NCI-H2107 (cell line): ENCODE measurements at places on chromosomes 2 and 18.

GRCh38 chr2:17052001-17052400 is 386.4 kb upstream of the CYRIA start:
- no peak for DNase-seq

- no peak for DNase-seq
These were observed 59.9 kb downstream of the VIT start for GRCh38 chr2:36756438-36756837.

DNA sequence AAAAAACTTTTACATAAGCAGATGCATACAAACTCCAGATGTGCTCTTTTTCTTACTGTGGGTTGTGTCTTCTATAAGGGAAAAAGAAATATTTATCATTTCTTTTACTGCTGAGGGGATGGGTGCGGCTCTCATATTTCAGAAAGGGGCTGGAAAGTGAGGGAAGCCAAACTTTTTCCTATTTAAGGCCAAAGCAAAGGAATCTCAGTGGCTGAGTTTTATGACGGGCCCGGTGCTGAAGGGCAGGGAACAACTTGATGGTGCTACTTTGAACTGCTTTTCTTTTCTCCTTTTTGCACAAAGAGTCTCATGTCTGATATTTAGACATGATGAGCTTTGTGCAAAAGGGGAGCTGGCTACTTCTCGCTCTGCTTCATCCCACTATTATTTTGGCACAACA is at the start of gene COL3A1:
TSS of gene COL3A1 (plus strand) at position 210 of the 400 bp plus-strand sequence. CDS start at position 327, 117 bp downstream.
- no peak for DNase-seq

DNA sequence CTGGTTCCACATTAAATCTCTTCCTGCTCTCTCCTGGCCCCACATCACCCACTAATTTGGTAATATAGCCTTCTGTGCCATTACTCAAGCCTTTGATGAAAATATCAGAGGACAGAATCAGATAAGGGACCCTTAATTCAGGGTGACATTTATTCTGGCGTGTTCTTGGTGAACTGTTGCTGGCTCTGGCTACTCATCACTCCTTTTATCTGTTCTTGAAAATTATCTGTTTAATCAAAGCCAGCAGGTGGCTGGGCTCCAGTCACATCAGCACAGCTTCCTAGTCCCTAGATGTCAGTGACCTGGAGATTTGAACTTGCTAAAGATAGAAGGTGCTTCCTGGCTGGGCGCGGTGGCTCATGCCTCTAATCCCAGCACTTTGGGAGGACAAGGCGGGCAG is 26.9 kb upstream of the SLC35F6 start:
- no peak for DNase-seq

- DNase-seq: no peak
These were observed 19.2 kb downstream of the KCNF1 start for GRCh38 chr2:10930721-10931516.

DNA sequence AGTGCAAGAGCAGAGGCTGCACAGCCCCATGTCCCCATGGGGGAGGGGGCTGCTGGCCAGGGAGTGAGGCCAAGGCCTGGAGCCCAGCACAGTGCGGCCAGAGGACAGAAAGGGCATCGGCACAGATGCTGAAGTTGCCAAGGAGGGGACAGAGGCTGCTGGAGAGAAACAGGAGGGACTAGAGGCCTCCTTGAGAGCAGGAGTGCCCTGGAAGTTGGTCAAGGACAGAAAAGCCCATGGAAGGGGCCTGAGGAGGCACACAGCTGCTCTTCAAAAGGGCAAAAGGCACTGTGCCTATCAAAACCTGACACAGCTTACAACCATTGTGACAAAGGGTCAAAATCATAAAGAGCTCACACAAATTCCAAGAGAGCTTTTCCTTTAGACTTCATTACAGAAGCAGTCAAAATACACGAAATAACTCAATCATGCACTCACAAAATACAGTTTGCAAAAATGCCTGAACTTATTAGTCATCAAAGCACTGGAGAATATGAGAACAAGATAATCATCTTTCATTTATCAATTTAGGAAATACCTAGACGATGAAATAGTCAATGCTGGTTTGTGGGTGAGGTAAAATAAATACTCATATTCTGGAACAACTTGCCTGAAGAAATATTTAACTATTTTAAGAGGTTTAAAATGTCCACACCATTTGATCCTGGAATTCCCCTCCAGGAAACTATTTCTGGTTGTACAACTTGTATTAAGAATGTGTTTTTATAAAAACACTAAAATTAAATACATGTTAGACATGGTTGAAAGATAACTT is 79.6 kb downstream of the USP40 start:
- DNase-seq: no peak

GRCh38 chr18:22408059-22408458 is 9.7 kb downstream of the CTAGE1 start:
- no peak for DNase-seq

GRCh38 chr2:166764216-166764615 is 124.1 kb upstream of the XIRP2 start:
- no peak for DNase-seq

DNA sequence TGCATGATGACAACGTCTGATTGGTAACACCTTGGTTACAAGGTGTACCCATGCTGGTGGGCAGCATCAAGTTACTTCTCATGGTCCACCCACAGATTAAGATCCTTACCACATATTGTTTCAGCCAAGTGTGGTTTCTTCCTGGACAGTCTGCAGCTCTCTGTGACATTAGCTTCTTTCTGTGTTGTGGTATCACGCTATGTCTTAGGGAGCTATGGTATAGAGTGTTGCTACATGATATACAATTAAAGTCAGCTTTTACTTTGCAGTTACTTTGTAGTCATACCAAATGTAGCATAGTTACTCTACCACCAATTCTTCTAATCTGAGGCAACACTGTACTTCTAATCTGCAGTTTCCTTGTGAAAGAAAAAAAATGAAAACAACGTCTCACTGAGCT is 48.8 kb downstream of the ZCCHC2 start:
- DNase-seq: no peak

DNA sequence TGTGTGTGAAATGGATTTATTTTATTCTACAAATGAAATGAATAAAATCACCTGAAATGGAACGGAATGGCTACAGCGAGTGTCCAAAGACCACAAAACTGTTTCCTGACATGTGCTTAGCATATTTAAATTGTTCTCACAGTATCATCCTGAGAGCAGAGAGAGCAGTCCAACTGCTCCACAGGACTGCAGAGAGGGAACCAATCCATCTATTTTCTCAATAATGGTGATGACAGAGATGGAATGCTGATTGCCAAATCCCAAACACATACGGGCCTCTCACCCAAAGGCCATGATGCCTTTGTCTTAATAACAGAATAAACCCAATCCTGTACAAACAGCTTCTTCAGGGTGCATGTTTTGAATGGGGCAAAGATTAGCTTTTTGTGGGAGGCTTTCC is 41.1 kb downstream of the STAT1 start:
- no peak for DNase-seq

DNA sequence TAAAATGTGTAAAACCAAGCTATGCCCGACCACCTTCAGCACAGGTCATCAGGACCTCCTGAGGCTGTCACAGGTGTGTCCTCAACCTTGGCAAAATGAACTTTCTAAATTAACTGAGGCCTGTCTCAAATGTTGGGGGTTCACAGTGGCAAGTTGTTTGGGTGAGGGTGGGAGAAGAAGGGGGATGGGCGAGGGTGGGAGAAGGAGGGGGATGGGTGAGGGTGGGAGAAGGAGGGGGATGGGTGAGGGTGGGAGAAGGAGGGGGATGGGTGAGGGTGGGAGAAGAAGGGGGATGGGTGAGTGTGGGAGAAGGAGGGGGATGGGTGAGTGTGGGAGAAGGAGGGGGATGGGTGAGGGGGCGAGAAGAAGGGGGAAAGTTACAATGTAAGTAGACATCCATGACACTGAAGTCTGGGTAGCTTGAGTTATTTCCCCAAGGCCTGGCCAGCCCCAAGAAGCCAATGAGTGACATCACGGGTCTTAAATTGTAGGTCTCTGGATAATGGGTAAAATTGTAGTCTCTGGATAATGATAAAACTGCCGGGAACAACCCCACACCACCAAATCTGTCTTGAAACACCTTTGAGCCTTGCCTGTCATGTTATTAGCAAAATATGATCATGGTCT is 56.3 kb downstream of the TIMM21 start:
- DNase-seq: no peak

GRCh38 chr18:58255701-58256311 is 211.8 kb downstream of the NEDD4L start:
- no peak for DNase-seq

DNA sequence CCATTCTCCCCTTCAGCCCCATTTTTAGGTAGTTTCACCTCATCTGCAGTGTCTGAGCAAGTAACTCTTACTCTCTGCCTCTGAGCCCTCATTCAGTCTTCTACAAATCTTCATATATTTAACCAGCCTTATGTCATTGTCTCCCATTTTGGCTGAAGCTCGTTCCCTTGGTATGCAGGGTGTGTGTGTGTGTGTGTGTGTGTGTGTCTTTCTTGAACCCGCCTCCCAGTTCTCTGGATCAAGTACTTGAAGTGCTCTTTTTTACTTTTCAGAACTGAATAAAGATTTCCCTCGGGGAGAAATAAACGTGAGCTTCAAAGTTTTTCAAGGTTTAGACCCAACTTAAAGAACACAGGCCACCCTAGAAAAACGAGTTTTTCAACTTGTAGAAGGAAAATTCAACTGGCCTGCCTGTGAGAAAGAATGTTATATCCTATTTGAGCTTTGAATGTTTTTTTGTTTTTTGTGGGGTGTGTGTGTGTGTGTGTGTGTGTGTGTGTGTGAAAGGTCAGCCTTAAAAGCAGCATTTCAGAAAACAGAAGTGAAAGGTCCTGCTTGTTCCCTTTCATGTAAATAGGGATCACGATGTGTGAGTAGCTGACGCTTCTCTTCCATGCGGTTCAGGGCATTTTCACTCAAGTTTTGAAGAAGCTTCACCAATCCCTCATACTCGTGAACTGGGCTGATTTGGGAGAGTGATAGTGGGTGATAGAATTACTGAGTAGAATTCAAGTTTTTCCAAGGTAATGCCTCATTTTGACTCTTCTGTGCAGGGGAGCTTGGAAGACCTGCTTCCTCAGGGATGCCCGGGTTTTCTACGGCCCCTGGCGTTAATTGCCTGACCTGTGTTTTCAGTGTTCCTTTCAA is 50.6 kb upstream of the EML6 start:
- DNase-seq: no peak

- no peak for DNase-seq
These were observed 229.1 kb downstream of the MYCN start for GRCh38 chr2:16169381-16169960.

DNA sequence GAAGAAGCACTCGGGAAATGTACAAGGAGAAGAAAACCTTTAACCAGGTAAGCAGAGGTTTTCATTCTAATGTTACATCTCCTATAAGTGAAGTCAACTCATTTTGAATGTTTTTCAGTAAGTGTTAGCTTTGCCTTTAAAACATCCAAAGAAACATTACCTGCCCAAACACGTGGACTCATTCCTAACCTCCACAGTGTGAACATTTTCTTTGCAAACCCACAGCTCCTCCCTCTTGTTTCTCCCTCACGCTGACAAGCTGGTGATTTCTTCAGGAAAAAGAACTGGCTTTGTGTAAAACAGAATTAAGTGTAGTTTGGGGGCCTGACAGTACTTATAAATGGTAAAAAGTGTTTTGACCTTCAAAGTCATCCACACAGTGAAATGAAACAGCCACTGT is 72.5 kb downstream of the MTCL1 start:
- no peak for DNase-seq

DNA sequence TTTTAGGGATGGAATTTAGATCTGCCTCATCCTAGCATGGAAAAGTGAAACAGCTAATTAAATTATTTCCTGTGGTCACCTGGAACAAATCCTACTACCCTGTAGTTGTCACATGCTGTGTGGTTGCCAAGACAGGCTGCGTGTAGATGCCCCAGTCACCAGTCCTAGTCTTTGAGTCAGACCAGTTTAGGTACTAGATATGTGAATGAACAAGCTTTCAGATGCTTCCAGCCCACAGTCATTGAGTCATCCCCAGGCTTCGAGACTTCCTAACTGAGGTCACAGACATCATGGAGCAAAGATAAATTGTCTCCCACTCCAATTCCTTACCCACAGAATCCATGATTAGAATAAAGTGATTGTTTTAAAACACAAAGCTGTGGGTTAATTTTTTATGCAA is 35.8 kb upstream of the GRB14 start:
- no peak for DNase-seq

- no peak for DNase-seq
These were observed 43.4 kb upstream of the HAAO start for GRCh38 chr2:42835577-42836371.

DNA sequence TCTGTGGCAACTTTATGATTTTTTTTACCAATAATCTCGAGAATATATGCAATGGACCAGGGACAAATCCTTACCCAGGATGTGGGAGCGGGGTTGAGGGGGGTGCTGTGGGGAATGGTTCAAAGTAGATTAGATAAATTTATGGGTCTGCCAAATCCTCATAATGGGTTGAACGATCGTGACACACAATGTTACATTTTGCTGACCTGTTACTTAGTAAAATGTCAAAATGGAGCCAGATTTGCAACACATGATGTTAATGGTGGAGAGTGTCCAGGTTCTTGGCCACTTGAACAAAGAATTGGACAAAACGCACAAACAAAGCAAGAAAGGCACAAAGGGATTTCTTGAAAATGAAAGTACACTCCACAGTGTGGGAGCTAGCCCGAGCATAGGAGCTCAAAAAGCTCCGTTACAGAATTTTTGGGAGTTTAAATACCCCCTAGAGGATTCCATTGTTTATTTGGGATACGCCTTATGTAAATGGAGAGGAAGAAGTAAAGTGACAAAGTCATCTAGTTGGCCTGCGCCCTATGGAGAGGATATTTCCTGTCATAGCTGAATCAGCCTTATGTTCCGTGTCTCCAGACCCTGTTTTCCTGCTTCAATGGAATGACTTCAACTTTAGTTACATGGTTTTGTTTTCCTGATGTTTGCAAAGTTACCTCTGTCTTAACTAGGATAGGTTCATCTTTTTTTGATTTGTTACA is 776.0 kb downstream of the DCC start:
- no peak for DNase-seq

GRCh38 chr2:149342509-149342908 is 12.1 kb downstream of the LYPD6 start:
- DNase-seq: no peak

- peak; percentile 72 for DNase-seq
These were observed 112.5 kb upstream of the SLC38A11 start for GRCh38 chr2:165067643-165068486.

- DNase-seq: no peak
These were observed at the start of gene C1GALT1C1L for GRCh38 chr2:43676322-43677050. Gene C1GALT1C1L (minus strand): TSS chr2:43676429. CDS start chr2:43676322, 107 bp downstream.

DNA sequence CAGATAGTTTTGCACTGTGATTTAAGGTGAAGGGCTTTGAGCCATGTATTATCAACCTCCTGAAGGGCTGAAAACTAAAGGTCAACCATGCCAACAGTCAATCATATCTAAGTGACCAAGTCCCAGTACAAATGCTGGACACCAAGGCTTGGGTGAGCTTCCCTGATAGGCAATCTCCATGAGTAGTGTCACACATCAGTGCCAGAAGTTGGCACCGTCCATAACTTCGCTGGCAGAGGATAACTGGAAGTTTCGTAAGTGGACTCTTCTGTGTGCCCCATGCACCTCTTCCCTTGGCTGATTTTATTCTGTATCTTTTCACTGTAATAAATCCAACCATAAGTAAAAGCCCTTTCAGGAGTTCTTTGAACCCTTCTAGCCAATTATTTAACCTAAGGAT is 13.2 kb downstream of the REV1 start:
- DNase-seq: no peak

GRCh38 chr2:3176071-3176868 is 201.3 kb downstream of the EIPR1 start:
- DNase-seq: no peak

- no peak for DNase-seq
These were observed 375.7 kb downstream of the EIPR1 start for GRCh38 chr2:3001615-3002560.
